Myocyte (in vitro differentiated cells): ENCODE measurements at places on chromosomes 12 and 14.

- no peak for DNase-seq
Observed at GRCh38 chr14:34165847-34166350, 215.0 kb upstream of the EGLN3 start.

GRCh38 chr14:23639891-23640523 is 3.8 kb downstream of the DHRS2 start:
- DNase-seq, result no peak

GRCh38 chr14:67270145-67270753 is 29.0 kb downstream of the PALS1 start:
- DNase-seq, result no peak

DNA sequence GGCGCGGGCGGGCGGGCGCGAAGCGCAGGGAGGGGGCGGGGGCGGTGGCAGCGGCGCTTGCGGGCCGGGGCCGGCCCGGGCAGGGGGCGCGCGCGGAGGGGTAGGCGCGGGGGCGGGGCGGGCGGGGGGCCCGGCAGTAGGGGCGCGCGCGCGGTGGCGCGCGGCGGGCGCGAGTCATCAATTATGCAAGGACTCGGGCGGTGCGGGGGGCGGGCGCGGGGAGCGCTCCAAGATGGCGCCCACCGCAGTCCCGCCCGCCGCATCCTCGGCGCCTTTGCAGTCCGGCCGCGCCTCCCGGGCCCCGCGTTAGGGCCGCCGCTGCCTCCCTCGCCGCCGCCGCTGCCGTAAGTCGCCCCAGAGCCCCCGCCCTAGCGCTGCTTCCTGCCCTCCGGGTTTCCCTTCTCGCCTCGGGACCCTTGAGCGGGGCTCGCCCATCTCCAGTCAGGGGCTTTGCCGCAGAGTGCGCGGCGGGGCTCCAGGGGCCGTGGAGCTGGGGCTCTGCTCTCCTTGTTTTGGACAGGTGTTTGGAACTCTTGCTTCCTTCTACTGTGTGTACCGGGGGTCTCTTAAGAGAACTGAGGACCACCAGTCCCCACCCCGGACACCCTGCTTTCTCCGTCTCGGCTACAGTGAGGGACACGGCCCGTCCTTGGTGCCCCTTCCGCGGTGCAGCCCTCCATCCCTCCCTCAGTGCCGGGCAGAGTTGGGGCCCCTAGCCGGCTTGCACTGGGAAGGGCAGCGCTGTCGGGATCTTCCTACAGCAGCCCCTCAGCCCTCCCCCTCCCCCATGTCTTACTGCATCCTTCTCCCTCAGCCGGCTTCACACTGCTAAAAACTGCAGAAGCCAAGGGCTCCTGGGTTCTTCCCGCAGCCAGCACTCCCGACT is at the start of gene SCN8A:
SCN8A (plus strand) TSS at position 218 of the 886 bp plus-strand sequence. CDS start 71,585 bp downstream, outside the sequence.
- peak; percentile 64 for DNase-seq

DNA sequence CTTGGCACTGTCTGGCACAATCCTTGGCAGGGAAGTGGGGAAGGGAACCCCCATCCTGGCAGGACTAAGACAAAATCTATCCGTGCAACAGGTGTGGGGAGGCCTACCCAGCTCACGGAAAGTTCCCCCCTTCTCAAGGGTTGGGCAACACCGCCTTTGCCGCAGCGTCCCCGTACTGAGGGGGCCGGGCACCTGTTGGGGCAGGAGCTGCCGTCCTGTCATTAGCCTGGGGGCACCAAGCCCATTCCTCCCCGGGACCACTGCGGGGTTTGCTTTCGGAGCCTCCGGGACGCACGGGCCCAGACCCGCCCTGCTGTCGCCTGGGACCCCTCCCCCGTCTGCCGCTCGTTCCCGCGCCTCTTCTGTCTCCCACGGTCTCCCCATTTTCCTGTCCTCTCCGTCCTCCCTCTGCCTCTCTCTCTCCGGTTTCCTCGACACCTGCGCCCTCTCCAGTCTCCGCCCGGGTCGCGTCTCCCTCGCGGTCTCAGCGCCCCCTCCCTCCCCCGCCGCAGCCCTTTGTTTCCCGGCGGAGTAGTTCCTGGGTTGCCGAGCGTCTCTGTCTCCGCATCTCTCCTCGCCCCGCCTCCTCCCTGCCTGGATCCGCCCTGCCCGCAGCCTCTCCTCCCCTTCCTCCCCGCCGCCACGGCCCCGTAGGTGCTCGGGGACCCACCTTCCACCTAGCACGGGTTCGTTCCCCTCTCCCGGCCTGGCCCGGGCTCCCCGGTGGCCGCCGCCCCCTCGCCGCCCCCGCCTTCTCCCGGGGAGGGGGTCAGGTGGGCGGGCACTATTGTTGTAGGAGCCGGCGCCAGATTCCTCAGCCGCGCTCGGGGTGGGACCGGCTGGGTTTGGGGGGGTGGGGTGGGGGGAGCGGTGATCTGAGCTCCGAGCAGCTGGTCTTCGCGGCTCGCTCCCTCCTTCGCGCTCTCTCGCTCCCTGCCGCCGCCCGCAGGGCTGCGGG is at the start of gene CACNB3:
CACNB3 (plus strand) TSS at position 624 of the 958 bp plus-strand sequence. CDS start 434 bp downstream, outside the sequence.
- DNase-seq, result peak; percentile 64

- DNase-seq, result peak; percentile 41
Observed at GRCh38 chr12:69475237-69475975, 5.2 kb downstream of the FRS2 start.

GRCh38 chr14:71142375-71143038 is 235.2 kb downstream of the PCNX1 start:
- no peak for DNase-seq

DNA sequence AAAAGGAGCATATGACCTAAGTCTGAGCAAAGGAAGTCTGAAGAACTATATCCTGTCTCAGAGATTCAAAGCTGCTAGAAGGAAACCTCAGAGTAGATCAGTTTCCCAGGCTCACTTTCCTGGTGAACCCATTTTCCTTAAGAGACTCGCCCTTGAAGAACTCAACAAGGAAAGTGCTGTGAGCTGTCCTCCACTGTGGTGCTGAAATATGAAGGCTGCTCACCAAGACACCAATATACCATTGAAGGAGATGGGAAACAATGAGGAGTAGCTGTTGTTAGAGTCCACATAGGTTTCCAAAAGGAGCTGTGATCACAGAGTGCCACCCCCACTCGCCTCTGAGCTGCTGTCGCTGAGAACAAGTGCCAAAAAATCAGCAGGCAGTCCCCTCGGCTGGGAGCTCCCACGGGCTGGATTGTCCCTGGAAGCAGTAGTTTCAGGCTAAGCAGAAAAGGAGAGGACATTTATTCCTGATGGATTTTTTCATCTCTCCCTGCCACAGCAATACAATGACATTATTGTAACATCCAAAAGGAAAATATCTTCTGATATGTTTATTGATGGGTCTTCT is 282.1 kb downstream of the RPS29 start:
- peak; percentile 40 for DNase-seq

DNA sequence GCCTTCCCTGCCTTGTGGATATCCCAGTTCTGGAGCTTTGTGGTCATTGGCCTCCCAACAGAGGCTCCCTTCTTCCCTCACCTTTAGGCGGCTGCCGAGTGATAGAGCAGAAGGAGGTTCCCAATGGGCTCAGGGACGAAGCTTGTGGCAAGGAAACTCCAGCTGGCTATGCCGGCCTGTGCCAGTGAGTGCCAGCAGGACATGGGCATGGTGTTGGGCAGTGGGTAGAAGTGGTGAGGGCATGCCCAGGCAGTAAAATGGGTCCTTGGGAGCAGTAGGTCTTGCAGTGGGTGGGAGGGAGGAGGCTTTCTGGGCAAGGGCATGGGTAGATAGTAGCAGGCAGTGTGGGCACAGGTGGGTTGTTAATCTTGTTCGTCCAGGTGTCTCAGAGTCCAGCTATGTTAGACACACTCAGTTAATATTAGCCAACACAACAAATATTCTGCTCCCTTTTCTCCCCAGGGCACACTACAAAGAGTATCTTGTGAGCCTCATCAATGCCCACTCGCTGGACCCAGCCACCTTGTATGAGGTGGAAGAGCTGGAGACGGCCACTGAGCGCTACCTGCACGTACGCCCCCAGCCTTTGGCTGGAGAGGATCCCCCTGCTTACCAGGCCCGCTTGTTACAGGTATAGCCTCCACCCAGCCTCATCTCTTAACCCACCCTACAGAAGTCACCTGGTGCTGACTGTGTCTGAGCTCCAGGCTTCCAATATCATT is 1.1 kb upstream of the IRF9 start:
- DNase-seq, result no peak

GRCh38 chr12:44875954-44876543 is at the start of gene NELL2:
Gene NELL2 (minus strand): TSS chr12:44876315. CDS start chr12:44875869, 446 bp downstream.
- peak; percentile 10 for DNase-seq

GRCh38 chr12:15477761-15478160 is 155.5 kb downstream of the PTPRO start:
- DNase-seq, result peak; percentile 26

DNA sequence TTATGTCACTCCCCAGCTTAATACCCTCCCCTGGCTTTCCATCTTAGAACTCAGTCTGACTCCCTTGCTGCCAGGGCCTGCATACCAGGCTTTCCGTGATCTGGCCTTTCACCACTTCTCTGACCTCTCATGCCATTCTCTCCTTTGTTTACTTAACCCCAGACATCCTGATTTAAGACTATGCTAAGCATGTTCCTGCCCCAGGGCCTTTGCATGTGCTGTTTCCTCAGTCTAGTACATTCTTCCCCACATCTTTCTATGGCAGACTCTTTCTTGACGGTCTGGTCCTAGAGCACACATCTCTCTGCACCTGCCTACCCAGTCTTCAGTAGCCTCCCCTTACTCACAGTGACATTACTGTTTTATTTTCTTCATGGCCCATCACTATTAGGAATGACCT is 42.2 kb downstream of the PLXNC1 start:
- no peak for DNase-seq

DNA sequence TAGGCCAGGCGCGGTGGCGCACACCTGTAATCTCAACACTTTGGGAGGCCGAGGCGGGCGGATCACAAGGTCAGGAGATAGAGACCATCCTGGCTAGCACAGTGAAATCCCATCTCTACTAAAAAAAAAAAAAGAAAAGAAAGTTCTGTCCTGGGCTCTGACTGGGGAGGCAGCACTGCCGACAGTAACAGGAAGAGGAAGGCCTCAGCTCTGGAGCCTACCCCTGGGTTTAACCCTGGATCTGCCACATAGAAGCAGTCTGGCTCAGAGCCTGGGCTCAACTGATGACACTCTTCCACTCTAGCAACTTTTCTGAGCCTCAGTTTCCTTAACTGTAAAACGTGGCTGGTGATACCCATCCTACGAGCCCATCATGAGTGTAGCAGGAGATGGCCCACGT is 60.5 kb downstream of the ACTN1 start:
- no peak for DNase-seq

- DNase-seq, result no peak
Observed at GRCh38 chr12:63792338-63792737, 12.6 kb downstream of the RXYLT1 start.

DNA sequence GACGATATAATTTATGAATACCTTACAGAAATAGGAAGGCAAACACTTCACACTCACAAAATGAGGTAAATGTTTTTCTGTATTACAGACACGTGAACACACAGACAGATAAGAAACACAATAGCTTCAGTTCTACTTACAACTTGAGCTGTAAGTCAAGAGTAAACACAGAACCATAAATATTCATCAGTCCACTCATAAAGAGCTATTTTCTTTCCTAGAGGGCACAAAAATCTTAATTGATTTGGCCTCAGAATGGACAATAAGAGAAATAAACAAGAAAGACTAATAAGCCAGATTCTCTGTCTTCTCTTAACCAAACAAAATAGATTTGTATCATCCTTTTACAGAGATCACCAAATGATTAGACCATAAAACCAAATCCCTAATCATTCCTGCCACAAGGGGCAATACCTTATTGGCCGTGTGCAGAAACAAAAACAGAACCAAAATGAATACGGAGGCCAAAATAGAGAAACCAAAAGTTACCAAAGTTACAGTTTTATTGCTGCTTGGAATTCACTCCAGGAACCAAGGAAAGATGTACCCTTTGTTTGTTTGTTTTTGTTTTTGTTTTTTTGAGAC is 38.1 kb upstream of the GARIN2 start:
- DNase-seq, result no peak

DNA sequence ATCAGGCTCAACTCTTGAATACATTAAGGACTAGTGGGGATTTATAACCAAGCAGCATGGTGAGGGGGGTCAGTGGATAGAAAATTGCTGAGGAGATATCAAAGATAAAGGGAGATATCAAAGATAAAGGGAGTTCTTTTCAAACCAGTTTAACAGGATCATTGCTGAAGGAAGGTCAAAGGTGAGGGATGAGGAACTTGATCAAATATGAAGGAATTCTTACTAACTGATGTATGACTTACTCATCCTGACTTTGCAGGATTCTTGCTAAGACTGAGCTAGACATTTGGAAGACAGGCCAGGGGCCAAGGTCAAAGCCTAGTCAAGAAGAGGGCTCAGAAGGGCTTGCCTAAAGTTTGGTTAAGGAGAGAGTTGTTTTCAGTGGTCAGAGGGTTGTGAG is 4.8 kb downstream of the ABHD4 start:
- no peak for DNase-seq

- no peak for DNase-seq
Observed at GRCh38 chr12:109482894-109483293, 5.5 kb downstream of the UBE3B start.

GRCh38 chr14:72165229-72165698 is 233.0 kb downstream of the RGS6 start:
- DNase-seq, result no peak

- no peak for DNase-seq
Observed at GRCh38 chr14:97945631-97946030, 1148.4 kb downstream of the VRK1 start.

GRCh38 chr14:73324533-73324932 is 87.2 kb downstream of the PAPLN start:
- no peak for DNase-seq

DNA sequence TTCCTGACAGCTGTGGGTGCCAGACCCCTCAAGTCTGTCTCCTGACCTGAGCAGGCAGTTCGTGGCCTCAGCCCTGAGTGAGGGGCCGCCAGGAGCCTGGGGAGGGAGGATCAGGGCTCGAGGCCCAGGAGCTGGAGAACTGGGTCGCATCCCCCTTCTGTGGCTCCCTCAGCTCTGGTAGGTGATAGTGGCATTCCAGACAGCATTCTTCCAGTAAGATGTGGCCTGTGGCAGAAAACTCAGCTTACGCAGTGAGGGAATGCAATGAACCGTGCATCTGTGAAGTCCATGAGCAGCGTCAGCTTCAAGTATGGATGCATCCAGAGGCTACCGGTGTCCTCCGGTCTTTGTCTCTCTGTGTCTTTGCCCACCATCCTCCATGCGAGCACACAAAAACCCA is 28.4 kb upstream of the FBRSL1 start:
- DNase-seq, result no peak

- DNase-seq, result no peak
Observed at GRCh38 chr12:116067892-116068291, 209.6 kb downstream of the MED13L start.

GRCh38 chr14:104512061-104512460 is 67.5 kb upstream of the C14orf180 start:
- no peak for DNase-seq
